A549 treated with RU486 at 1 μM for 4 hours (cell line): ENCODE measurements at places on chromosomes 7 and 10. TPM values are rescaled to one million over a fixed set of nuclear protein-coding genes. Genes with fewer than 3 reads are reported as not detected.

The SAMD9L gene
- total RNA-seq, result 0.58 to 1.2 TPM (median 0.72 TPM) in 5 replicates

The LLCFC1 gene
- not detected in 5 replicates for total RNA-seq

The SAP25 gene
- 0.42 to 0.76 TPM (median 0.55 TPM) in 3 of 5 replicates, not detected in the others for total RNA-seq

The SFRP5 gene
- total RNA-seq, result 1.9 to 2.5 TPM (median 2.3 TPM) in 5 replicates

The SPDYE16 gene
- total RNA-seq, result not detected in 5 replicates
